ENCODE measurements at places on chromosomes 16 and 17.

DNA sequence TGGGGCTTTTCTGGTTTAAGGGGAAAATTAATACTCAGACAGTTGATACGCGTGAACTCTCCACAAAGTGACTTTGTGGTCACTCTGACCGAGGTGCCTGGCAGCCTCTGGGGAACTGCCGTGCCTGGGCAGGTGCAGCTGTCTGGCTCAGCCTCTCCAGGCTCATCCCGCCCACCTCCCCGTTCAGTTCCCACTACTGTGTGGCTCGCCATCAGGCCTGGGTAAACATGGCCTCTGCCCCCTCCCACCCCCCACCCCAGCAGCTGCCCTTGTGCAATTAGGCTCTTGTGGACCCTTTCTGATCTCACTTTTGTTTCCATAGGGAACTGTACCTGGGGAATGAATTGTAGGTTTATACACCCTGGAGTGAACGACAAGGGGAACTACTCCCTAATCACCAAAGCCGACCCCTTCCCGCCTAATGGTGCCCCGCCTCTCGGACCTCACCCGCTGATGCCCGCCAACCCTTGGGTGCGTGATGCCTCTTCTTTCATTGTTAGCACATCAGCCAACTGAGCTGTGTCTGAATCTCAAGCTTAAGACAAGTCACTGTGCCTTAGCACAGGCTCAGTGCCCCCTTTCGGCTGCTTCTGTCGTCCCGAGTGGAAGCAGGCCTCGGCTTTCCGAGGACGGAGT, 27.8 kb downstream of the ZC3H18 start:
- DNase-seq: no peak

DNA sequence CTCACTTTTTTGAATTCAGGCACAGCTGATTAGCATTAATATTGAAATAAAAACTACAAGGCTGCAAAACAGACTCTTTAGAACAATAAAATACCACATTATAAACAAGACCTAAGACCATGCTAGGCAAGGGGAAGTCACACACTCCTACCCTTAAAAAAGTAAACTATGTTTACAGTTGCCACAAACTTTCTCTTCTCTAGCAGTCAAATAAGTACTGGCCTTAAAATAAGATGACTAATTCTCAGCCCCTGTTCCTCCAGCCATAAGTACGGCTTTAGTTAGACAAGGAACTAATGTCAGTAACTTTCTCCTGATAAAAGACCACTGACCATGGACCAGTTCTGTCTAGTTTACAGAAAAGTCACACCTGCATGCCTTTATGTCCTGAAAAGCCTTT, 19.5 kb upstream of the CPHXL start:
- DNase-seq: no peak

- DNase-seq: peak; percentile 85
Measured at GRCh38 chr17:35312790-35313711, 60.4 kb downstream of the SLFN11 start.

DNA sequence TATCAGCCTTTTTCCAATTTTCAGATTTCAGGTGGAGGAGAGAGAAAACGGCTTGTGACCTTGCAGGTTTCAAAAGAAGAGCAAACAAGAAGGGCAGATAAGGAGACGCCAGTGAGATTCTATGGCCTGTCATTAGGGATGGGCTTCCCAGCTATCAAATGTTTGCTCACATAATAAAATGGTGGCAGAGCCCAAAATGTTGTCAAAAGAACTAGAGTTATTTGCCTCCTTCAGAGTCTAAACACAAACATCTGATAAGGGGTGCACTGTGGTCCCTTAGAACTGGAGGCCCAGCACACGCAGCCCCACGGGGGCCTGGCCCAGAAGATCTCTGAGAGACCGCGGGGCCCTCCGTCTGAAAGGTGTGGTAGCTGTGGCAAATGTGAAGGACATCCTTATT, 46.1 kb upstream of the DDX52 start:
- no peak for DNase-seq

- DNase-seq: no peak
Measured at GRCh38 chr17:79541056-79541850, 69.6 kb downstream of the RBFOX3 start.

- DNase-seq: no peak
Measured at GRCh38 chr16:79154086-79154485, 446.5 kb downstream of the MAF start.

GRCh38 chr16:3094289-3095027, 4.6 kb downstream of the ZSCAN10 start:
- no peak for DNase-seq

- no peak for DNase-seq
Measured at GRCh38 chr17:5683241-5683640, 98.9 kb upstream of the NLRP1 start.

GRCh38 chr17:29138184-29138955, 41.8 kb downstream of the MYO18A start:
- no peak for DNase-seq
